Pons (tissue), 1 donor: ENCODE measurements at places on chromosomes 2 and 18.
A peak's percentile ranks its signal among the peaks of the same experiment; 100 is the strongest.

GRCh38 chr2:182077448-182078142, 91.9 kb downstream of the PPP1R1C start:
- peak; percentile 86 for DNase-seq

- no peak for DNase-seq
These were observed 22.3 kb downstream of the CDKL4 start for GRCh38 chr2:39221459-39221858.

DNA sequence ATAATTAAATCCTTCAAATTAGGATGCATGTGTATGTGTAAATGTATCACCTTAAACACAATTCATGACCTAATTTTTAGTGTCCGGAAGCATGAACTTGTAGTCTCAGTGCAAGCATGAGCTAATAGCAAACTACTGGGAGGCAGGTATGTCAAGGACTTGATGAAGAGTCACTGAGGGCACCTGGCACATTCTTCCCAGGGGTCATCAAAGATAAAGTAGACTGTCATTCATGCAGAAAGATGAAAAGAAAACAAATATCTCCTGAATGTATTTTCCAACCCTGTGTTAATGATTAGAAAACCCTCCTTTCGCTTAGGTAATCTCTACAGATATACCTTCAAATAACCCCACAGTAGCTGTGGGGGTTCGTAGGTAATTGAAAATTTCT, 234.9 kb downstream of the SOCS6 start:
- no peak for DNase-seq

DNA sequence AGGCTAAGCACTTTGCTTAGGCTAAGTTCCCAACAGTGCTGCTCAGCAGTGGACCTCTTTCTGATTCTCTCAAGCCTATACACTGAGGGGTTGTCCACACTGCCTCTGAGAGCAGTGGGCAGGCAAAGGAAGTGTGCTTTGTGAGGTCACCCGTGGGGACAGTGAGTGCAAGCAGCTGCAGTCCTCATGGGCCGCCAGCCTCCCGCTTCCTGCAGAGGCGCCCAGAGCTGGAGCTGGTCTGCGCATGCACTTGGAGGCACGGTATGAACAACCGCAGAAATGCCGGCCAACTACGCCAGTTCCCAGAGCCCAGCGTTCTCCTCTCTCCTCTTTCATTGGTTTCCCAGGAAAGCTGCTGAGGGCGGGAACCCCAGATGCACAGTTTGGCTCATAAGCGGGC, 149.5 kb upstream of the DLX2 start:
- DNase-seq, result no peak

DNA sequence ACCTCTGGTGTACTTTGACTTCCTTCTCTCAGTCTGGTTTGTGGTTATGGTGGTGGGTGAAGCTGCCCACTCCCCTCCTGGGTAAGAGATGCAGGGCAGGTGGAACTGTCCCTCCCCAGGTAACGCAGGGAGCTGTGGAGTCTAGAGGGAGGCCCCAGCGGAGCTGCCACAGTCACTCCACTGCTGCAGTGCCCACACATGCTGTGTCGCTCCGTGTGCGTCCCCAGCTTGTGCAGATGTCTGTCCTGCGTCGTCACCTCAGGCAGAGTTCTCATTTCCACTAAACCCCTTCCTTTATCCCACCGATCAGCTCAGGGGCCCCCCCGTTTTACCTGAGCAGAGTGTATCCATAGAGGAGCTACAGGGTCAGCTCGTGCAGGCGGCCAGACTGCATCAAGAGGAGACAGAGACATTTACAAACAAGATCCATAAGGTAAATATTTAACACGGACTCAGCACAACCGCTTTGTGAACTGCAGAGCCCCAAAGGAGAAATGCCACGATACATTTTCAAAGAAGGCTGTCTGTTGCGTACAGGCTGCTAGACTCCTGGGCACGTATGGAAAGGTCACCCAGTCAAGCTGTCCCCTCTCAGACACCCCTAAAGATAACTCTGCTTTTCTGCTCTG, 87.4 kb downstream of the MTCL1 start:
- no peak for DNase-seq

DNA sequence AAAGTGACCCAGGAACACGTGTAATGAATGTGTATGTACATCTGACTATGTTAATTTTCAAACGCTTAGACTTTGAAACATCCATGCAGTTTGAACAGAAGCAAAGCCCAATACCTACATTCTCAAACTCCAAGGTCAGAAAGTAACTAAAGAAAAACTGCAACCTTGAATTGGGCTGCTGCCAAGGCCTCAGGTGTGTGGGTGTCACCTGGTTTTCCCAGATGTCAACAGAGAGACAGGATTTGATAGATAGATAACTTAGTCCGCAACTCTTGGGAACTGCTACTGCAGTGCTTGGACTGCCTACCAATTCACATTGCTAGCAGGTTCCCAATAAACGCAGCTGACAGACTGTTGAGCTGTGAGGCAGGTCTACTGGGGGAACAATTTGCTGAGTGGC, 78.7 kb upstream of the PAPOLG start:
- DNase-seq, result no peak

GRCh38 chr18:53142005-53142404, 802.0 kb downstream of the DCC start:
- no peak for DNase-seq

DNA sequence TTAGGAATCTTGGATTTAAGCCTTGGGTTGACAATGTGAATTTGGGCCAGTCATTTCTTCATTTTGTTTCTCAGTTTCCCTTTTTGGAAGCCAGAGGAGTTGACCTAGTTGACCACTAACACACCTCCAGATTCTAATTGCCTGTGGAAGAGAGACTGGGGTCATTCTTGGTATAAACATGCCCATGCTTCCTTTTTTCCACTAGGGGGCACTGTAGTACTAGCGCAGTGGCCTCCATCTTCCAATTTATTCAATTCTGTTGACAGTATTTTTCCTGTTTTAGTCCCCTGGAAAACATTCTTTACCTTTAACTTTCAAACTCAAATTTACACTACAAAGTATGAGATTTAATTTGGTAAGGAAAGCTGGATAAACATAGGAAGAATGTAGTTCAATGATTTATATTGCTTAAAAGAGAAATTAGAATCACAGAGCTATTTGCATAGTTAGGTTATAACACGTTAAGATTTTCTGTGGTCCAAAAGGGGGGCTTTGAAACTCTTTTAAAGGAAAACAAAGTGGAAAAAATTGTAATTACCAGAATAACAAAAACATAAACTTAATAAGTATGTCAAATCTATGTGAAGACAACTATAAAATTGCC, 57.5 kb upstream of the AGPS start:
- peak; percentile 81 for DNase-seq

DNA sequence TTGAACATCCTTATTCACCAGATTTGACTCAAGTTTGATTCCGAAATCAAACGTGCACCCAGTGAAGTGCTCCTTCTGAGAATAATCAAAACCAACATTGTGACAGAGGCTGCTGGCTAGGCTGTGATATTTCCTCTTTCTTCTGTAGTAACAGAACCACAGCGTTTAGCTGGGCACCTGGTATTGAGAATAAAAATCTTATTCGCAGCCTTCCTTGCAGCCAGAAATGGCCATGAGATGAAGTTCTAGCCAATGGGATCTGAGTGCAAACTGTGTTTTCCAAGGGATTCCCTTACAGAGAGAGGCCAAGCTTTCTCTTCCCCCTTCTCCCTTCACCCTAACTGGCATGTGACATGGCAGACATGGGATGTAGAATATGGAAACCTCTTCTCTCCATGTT, 51.7 kb downstream of the TMEM163 start:
- no peak for DNase-seq

GRCh38 chr2:45567288-45567963, 43.6 kb downstream of the SRBD1 start:
- DNase-seq, result no peak

GRCh38 chr2:180730976-180731375, 249.4 kb upstream of the UBE2E3 start:
- no peak for DNase-seq

DNA sequence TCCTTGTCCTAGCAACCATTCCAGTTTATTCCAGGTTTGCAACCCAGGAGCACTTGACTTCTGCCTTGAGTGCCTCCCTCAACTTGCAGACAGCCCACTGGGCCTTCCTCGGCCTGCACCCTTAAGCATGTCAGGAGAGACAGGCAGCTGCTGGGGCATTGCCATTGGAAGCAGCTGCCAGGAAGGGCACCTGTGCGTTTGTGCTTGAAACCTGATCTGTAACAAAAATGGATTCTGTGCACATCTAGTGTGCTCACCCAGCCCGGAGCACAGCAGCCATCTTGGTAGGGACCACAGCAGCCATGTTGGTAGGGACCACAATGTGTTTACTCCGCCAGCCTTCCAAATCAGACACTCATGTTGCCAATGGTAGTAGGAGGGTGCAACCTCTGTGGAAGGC, 44.3 kb upstream of the GLI2 start:
- DNase-seq, result no peak

- DNase-seq, result no peak
These were observed 466.0 kb upstream of the TNP1 start for GRCh38 chr2:217325816-217326215.

- DNase-seq, result no peak
These were observed 17.2 kb upstream of the LYPD6B start for GRCh38 chr2:149021271-149021719.

GRCh38 chr2:240906141-240906910, at the start of gene CROCC2:
TSS of gene CROCC2 (plus strand) at chr2:240906336. CDS start at chr2:240906514, 178 bp downstream.
- DNase-seq, result no peak

GRCh38 chr2:195820373-195820772, 163.3 kb downstream of the SLC39A10 start:
- DNase-seq, result no peak

GRCh38 chr2:105609746-105610402, 134.8 kb upstream of the NCK2 start:
- DNase-seq, result no peak

DNA sequence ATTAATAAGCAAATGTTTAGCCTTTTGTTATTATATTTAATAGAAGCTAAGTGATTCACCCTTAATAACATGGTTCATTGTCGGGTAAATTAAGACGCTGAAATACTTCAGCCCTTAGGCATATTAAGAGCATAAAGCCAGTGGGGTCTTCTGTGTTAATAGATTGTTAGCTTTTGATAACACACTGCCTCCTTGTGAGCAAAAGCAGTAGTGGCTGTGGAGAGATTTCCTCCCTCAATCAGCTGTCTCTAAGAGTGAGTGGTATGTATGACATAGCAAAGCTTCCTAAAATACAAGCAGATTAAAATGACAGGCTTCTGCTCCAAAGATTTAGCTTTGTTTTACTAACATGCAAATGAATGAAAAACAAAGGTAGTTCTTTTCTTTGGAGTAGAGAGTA, 143.7 kb upstream of the SYT4 start:
- no peak for DNase-seq

GRCh38 chr2:25677877-25678276, 4.5 kb upstream of the DTNB start:
- no peak for DNase-seq

DNA sequence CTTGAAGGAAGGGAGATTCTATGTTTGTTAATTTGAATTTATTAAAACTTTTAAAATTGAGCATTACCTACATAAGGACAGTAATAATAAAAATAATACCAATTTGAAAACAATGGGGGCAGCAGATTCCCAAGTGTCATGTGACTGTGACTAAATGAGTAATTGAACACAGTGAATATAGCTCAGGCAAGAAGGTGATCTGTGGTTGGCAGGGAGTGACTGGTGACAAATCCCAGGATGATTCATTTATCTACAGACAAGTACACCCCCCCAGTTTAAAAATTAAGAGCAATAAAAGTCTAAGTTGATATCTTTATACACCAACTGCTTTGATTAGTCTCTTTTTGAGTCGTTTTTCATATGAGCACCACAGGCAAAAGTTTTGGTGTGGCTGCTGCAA, 299.5 kb downstream of the ARHGAP15 start:
- DNase-seq, result no peak

GRCh38 chr2:106094131-106094841, 99.8 kb downstream of the UXS1 start:
- DNase-seq, result no peak

GRCh38 chr2:169254774-169255173, 107.6 kb downstream of the LRP2 start:
- no peak for DNase-seq

GRCh38 chr2:30733876-30734520, 73.2 kb downstream of the CAPN13 start:
- no peak for DNase-seq

DNA sequence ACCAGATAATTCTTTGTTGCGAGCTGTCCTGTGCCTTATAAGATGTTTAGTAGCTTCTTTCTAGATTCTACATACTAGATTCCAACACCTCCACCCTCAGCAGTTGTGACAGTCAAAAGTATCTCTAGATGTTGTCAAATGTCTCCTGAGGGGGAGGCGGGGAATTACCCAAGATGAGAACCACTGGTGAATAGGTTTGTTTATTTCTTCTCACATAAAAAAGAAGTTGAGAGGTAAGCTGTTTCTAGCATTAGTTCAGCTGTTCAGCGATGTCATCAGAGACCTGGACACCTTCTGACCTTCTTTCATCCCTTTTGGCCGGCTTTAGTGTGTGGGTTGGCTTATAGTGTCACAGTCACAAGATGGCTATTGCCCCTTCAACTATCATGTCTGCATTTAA, 237.5 kb upstream of the SP5 start:
- no peak for DNase-seq

GRCh38 chr2:106516864-106517263, 29.7 kb downstream of the CD8B2 start:
- DNase-seq, result no peak

- DNase-seq, result no peak
These were observed 73.9 kb upstream of the HPCAL1 start for GRCh38 chr2:10228611-10229365.

GRCh38 chr2:21067125-21067524, 23.3 kb upstream of the APOB start:
- no peak for DNase-seq

DNA sequence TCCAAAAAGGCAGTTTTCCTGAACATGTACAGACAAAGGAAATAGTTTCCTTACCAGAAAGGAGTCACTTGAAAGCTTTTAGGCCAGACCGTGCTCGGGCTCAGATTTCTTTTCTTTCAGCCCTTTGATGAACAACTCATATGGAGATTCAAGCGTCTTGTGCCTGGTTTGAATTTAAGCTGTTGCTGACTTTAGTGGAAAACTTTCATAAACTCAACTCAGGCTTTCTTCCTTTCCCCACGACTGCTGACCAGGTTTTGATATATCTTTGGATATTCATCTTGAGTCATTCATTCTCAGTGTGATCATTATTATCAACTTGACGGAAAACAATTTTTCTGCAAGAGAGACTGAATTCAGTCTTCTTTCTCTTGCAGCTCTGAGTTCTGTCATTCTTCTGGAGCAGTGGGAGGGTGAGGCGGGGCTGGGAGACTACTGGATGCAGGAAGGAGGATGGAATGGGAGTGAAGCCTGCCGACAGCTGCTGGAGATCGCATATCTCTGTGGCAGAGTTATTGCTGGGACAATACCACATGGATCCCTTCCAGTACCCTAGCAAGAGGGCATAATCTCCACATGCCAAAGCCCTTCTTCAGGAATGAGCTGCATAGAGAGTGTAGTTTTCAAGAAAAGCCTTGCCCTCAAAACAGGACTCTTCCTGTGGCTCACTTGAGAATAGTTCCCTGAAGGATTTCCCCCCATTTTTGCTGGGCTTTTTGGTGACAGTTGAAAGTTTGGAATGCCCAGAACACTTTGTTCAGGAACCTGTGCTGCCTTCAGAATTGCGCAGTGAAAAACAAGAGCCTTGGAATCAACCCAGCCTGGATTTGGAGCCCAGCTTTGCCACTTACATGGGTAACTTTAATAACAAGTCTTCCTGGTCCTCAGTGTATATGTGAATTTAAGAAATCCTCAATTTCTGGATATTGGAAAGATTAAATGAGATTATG, 364.4 kb downstream of the ZNF521 start:
- DNase-seq, result peak; percentile 4
